AG20443 (cell line): ENCODE measurements at places on chromosomes 16 and 17.

DNA sequence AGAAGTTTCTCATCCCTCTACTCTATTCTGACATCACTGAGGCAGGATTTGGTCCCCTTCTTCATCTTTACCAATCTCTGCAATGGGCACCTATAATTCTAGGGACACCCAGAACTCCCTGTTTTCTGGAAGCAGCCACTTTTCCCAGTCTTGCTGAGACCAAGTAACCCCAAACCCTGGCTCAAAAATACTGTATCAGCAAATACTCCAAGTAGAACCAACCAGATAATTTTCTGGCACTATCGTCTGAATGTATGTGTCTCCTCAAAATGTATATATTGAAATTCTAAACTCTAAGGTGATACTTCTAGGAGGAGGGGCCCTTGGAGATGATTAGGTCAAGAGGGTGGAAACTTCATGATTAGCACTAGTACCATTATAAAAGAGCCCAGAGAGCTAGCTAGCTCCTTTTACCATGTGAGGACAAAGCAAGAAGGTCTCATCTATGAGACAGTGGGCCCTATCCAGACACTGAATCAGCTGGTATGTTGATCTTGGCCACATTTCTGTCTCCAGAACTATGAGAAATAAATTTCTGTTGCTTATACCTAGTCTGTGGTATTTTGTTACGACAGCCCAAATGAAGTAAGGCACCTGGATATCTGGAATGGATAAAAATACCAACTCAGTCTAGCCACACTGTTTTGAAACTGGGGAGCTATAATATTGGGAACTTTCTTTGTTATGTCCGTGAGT lies 464.4 kb downstream of the CDH11 start:
- peak; percentile 20 for DNase-seq

DNA sequence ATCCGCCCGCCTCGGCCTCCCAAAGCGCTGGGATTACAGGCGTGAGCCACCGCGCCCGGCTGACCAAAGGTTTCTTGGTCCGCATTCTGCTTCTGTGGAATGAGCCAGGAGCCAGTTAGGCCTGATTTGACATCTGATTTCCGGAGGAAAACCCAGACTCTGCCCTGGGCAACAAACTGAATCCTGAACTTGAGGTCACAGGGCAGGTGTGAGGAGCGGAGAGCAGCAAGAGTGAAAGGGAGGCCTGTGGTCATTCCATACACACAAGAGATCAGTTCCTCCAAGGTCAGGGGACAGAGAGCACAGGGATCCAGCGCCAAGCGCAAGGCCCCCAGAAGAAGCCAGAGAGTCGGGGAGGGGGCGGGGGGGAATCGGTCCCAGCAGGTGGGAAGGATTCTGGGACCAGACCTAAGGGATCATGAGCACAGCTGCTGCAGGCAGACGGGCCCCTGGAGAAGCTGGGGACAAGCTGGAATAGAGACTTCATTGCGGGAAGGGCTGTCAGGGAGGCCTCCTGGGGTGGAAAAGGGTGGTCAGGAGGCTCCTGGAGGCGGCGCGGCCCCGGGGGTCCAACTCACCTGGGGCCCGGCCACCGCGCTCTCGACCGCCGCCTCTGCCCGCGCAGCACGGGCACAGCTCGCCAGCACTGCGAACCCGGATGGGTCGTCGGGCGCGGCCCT lies 436 bp downstream of the SHPK start:
- no peak for DNase-seq

- DNase-seq = peak; percentile 51
These were observed 142.6 kb downstream of the STX8 start for GRCh38 chr17:9432934-9433421.

- peak; percentile 83 for DNase-seq
These were observed 5.6 kb upstream of the HSBP1 start for GRCh38 chr16:83802135-83802534.

GRCh38 chr16:13372421-13372820 lies 471.0 kb downstream of the SHISA9 start:
- DNase-seq = no peak

DNA sequence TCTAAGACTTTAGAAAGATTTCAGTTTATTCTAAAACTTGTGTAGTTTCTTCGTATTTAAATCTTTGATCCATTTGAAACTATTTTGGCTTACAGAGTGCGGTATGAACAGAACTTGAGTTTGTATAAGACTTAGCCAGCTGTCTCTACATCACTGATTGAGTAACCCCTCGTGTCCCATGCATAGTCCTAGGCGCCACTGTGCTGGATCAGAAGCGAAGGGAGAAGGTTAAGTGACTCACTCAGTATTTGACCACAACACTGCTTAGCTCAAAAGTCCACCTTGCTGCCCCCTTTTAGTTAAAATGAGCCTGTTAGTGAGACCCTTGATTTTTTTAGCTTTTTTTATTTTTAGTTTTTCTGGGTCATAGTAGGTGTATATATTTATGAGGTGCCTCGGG lies 28.4 kb downstream of the CD300LB start:
- DNase-seq = no peak

- no peak for DNase-seq
These were observed 1.3 kb upstream of the ALKBH5 start for GRCh38 chr17:18182110-18182977.

DNA sequence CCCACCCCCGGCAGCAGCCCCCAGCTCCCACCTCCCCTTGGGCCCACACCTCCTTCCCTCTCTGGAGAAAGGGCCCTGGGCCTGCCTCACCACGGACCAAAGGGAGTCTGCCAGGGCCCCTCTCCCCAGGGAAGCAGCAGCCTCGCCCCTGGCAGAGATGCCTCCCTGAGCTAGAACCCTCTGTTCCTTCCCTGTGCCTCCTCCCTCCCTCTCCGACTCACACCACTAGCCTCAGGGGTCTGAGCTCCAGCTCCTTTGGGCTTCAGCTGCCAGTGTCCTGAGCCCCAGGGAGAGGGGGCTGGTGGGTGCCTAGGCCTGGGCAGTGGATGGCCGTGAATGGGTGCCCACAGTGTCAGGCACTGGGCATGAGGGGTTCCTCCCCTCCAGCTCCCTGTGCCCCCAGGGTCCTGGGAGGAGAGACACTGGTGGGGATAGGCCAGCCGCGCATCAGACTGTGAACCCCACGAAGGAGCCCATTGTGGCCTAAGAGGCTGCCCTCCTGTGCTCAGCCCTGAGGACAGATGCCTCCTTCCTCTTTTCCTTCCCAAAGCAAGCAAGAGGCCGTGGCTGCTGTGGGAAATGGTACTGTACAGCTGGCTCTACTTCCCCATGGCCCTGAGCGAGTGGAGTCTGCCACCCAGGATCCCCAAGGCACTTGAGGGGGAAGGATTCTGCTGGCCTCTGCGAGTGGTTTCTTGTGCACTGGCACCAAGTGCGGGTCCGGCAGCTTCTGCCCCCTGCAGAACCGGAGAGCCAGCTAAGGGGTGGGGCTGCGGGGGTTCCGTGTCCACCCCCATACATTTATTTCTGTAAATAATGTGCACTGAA lies 20.7 kb downstream of the MMP15 start:
- DNase-seq = no peak

DNA sequence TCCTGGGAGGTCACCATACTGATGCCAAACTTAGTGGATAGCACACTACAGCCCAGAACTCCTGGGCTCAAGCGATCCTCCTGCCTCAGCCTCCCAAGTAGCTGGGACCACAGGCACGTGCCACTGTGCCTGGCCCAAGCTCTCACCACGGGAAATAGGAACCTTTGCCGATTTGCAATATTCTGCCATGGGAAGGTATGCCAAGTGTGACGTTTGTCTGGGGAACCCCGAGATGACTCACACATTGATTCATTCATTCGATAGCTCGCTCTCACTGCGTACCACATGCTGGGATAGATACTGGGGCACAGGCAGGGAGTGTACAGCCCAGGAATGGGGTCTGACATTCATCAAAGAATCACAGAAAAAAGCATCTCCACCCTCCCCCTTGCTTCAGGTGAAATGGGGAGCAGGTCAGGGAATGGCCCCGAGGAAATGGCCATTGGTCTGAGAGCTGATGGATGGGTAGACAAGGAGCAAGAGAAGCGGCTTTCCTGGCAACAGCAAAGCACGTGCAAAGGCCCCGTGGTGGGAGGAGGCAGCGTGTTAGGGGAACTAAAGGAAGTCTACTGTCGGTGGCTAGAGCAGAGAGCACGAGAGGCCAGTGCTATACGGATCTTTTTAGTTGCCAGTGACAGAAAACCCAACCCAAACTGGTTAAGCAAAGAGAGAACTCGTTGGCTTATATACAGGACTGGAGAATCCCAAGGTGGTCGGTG lies 44.1 kb downstream of the DNAH17 start:
- DNase-seq = peak; percentile 70
